SJSA1 (cell line): ENCODE measurements at places on chromosomes 2 and 18.

- no peak for DNase-seq
Measured at GRCh38 chr2:215948051-215948450, 65.3 kb downstream of the MREG start.

GRCh38 chr2:129930451-129930850, 49.0 kb upstream of the RAB6C start:
- DNase-seq: peak; percentile 27

GRCh38 chr2:174575124-174575776, 22.4 kb downstream of the WIPF1 start:
- DNase-seq: no peak

DNA sequence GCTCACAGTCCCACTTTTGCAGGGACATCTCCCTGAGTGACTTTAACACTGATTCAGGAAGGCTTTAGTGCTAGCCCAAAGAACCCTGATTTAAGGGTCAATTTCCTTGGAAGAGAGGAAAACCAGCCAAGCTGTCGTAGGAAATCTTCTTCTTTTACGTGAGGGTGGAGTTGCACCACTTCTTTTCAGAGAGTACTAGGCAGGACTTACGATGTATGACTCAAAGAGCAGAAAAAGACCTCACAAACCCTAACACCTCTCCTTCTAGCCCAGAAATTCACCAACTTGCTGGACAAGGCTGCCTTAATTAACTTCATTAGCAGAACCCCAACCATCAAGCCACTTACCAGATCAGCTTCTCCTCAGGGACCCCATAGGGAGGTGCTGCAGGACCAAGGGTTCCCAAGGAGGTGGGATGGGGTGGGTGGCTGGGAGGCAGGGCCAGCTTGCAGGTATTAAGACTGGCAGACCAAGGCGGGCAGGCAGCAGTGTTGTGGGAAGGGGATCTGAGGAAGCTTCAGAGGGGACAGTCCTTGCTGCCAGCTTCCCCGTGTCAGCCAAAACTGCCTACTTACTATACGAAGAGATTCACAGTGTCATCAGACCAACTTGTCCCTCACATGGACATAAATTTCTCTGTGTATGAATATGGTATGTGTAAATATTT, 6.7 kb downstream of the SERPINB2 start:
- DNase-seq: no peak

DNA sequence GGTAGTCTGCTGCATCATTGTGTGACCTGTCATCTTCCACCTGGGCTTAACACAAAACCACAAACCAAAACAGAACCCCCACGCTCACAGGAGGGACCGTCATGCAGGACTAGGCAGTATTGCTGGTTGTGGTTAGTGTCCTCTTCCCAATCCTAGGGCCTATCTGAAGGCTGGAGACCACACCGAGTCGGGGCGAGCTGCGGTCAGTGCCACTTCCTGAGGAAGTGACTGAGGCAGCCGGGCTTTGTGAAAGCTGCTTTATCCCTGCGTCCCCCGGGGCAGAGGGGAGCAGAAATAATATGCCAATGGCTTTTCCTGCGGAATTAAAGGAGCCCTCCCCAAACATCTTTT, 22.9 kb downstream of the ZNF532 start:
- DNase-seq: peak; percentile 97

DNA sequence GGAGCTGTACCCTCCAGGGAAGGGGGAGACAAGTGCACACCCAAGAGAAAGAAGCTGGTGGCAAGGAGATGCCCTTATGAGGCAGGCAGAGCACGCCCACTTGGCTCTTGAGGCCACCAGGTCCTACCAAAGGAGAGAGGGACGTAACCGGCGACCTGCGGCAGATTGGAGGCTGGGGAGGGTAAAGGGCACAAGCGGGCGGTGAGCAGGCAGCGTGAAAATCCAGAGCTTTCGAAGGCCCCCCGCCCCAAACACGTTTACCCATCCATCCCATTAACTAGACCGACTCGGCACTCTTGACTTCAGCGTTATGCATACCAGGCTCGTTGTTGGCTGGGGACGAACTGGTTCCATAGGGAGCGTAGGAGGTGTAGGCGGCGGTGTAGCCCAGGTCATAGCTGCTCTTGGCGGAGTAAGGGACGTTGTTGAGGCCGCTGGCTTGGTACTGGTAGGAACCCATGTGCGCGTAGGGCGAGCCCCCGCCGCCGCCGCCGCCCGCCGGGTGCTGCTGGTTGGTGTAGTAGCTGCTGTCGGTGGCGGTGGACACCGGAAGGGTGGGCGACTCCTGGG, 794 bp downstream of the DLX2 start:
- no peak for DNase-seq

GRCh38 chr18:44851856-44852621, 171.4 kb downstream of the SETBP1 start:
- no peak for DNase-seq

- no peak for DNase-seq
Measured at GRCh38 chr18:29855637-29856036, 1186.9 kb downstream of the DSC3 start.

DNA sequence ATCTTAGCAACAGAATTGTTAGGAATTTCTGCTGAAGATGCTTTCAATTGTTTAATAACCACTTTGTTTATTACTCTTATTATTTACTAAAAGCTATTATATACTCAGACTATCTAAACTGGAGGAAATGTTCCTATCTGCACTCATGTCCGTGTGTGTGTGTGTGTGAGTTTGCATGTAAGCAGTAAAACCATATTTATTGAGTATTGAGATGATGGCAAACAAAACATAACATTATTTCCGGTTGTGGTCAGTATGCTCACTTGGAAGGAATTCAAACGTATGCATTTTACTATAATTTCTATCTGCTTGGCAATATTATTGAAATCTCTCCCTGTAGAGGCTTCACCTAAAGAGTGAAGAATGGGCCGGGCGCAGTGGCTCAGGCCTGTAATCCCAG, 43.0 kb upstream of the ZNF804A start:
- DNase-seq: no peak
